ENCODE measurements at places on chromosomes 13 and 19. TPM values are rescaled to one million over a fixed set of nuclear protein-coding genes. Genes with fewer than 3 reads are reported as not detected.

TEAD2 gene
- polyA plus RNA-seq: 0.07 TPM

GRCh38 chr13:110965038-110965754 lies 50.3 kb upstream of the ANKRD10 start:
- DNase-seq: no peak

ZNF586 gene
- polyA plus RNA-seq: 21.5 TPM

CYP4F8 gene
- not detected for polyA plus RNA-seq
